ENCODE measurements at places on chromosomes 4 and X.

DNA sequence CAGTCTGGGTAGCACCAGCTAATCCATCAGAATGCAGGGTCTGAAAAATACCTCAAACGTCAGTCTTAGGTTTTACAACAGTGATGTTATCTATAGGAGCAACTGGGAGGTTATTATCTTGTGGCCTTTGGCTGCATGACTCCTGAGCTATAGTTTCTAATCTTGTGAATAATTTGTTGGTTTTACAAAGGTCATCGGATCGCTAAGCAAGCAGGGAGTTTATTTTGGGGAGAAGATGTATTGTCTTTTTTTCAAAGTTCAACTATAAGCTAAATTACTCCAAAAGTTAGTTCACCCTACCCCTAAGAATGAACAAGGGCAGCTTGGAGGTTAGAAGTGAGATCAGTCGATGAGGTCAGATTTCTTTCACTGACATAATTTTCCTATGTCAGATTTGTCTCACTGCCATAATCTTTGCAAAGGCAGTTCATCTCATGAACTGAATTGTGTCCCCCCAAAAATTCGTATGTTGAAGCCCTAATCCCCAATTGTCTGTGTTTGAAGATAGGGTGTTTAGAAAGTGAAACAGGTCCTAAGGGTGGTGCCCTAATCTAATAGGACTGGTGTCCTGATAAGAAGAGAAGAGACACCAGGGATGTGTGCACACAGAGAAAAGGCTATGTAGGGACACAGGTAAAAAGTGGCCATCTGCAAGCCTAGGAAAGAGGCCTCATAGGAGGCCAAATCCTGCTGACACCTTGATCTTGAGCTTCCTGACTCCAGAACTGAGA lies 175.8 kb upstream of the GALNT7 start:
- DNase-seq, result no peak

- DNase-seq, result no peak
Measured at GRCh38 chr4:15665753-15666365, 10.7 kb upstream of the FBXL5 start.

DNA sequence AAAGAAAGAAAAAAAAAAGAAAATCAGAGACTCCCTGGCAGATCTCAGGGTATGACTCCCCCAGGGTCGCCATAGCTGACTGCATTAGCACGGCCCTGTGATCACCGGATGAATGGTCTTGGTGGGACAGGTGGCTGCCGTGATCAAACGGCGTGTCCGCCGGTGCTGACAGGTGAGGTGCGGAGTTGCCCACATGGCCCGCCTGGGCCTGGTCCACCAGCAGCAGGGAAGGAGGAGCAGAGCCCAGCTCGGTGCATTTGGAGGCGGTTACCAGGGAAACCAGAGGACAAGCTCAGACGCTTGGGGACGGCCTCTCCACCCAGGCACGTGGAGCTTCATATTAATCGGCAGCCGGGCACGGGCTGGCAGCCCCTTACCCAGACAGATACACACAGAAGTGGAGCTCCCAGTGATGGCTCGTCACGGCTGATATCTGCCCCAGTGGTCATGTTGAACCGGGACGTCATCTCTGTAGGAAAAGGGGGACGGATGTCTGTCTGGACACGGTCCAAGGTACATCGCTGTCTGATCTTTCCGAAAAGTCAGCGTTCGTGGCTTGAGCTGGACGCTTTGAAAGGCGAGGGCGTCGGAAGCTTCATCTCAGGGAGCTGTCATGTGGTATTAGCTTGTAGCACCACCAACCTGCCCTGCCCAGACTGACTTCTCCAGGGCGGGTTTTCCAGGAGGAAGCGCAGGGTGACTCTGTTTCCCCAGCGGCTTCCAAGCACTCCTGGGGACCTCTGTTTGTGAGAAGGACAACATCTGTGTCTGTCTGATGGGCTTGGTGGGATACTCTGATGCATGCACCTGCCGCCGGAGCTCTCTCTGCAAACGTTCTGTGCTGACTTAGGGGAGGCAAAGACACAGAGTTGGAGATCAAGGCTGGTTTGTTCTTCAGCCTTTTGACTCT lies 180.7 kb downstream of the CRLF2 start:
- DNase-seq, result no peak

GRCh38 chr4:147616849-147617172 lies 386 bp upstream of the TMEM184C start:
- DNase-seq, result no peak

GRCh38 chr4:155430895-155431795 lies 54.4 kb upstream of the MAP9 start:
- DNase-seq, result no peak

GRCh38 chrX:44914532-44915198 lies 41.7 kb downstream of the KDM6A start:
- DNase-seq, result no peak

Measured in T follicular helper cell (primary cell).